ENCODE measurements at places on chromosomes 1 and 21. TPM values are rescaled to one million over a fixed set of nuclear protein-coding genes. Genes with fewer than 3 reads are reported as not detected.

DNA sequence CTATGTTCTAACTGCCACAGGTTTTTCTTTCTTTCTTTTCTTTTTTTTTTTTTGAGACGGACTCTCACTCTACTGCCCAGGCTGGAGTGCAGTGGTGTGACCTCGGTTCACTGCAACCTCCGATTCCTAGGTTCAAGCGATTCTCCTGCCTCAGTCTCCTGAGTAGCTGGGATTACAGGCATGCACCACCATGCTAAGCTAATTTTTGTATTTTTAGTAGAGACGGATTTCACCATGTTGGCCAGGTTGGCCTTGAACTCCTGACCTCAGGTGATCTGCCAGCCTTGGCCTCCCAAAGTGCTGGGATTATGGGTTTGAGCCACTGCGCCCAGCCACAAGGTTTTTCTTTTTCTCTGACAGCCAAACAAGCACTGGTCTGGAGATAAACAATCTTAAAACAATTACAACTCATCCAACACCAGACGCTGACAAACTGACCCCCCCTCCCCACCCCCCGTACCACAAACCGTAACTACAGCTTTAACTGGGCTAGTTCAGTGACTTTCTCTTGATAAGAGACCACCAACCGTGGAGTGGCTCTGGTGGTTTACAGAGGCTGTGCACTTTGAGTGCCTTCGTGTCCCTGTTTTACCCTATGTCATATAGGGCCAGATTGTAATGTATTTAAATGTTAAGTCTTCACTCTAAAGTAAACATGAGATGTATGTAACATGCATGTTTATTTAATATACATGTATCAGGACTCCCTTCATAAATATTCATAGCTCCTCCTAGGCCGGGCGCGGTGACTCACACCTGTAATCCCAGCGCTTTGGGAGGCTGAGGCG, 19.5 kb upstream of the PUM1 start:
- no peak for DNase-seq

DNA sequence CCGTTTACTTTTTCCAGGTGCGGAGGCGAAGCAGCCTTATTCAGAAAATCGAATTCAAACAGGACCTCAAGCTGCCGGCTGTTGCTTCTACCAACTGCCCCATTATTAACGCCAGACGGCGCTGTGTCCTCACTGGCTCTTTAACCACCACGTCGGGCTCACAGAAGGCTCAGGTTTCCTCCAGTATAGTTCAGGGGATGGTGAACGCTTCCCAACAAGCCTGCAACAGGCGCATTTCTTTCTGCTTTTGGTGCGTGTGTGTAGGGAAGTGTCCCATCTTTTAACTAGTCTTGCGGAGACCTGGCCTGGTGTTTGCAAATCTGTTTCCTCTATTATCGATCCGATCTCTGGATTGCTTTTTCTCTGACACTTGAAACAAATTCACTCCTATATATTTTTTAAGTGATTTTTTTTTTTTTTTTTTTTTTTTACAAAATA, 791 bp upstream of the STUM start:
- DNase-seq = peak; percentile 95

GRCh38 chr1:236860101-236860500, 65.0 kb downstream of the MTR start:
- DNase-seq = no peak

GRCh38 chr1:220370041-220370700, 97.9 kb upstream of the RAB3GAP2 start:
- no peak for DNase-seq

S100A12 gene
- 2.0 TPM for total RNA-seq

DNA sequence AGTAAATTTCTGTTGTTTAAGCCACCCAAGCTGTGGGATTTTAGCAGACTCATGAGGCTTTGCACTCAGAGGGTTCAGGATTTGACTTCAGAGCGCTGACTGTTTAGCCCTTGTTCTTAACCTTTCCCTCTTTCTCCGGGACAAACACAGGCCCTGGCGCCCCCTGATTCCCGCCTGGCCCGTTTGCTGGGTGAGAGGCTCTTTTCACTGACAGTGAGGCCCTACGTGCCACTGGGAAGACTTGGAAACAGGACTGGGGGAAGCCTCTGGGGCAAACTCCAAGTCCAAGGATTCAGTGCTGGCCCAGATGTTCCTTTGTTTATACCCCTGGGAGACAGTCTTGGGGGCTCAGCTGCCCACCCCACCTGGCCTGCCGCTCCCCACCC, 11.7 kb upstream of the TRIM63 start:
- no peak for DNase-seq

ANKRD65 gene
- total RNA-seq = 7.7 TPM

FMO5 gene
- 41.9 TPM for total RNA-seq

MRPL39 gene
- 20.7 TPM for total RNA-seq

OR2M4 gene
- total RNA-seq = not detected

DNA sequence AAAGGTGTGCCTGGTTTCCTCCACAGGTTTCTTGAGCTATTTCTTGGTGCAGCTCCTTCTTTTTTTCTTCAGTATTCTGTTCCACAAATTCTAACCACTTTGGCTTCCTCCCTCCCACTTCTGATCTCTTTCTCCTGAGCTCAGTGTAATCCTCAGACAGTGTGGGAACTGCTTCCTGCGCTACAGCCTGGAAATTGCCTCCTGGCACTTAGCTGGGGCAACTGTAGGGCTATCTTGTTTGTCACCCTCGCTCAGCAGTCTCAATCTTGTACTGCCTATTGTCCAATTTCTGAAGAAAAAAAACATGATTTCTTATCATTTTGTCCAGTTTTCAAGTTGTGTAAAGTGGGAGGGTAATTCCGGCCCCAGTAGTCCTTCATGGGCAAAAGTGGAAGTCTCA, 24.0 kb upstream of the GALNT2 start:
- DNase-seq = no peak

DNA sequence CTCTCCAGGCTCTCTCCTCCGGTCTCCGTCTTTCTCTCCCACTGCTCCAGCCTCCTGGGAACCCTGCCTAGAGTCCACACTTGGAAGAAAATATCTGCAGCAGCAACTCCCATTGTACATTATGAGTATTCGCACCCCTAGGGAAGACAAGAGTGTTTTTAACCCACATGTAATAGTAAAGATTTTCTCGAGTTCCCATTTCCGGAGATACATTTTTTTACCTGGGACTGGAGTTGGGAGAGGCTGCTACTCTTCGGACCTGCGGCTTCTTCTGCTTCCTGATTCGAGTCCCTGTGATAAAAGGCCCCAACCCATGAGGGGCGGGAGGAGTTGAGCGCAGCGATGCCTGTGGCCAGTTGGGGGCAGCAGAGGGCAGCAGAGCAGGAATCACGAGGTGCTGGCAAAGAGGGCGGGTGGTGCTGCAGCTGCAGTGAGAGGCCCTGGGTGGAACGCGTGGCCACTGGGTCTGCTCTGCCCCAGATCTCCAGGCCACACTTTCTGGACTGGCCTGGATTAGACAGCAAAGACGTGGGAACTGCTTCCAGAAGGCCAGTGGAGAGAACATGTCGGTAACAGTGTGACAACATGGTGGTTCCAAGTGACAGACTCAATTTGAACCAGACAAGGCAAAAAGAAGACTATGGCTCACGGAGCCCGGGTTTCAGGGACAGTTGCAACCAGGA, 221.0 kb upstream of the CSF3R start:
- peak; percentile 88 for DNase-seq

- no peak for DNase-seq
Observed at GRCh38 chr1:100360790-100361510, 8.6 kb downstream of the CDC14A start.

DNA sequence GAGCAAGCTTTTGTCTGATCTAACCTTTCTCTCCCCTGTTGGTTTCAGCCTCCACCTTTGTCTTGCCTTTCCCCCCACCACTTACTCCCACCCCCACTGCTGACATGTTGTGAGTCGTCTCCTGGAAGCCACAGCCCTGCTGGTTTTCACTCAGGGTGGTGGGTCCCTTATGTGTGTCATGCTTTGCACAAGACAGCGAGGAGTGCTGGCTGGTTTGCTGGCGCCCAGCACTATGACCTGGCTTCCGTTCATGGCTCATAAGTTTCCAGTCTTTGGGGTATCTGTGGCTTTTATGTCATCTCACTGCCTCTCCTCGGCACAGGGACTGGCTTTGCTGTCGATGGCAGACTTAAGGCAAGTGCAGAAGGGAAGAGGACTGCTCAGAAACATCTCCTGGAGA, 177.7 kb downstream of the KIF26B start:
- DNase-seq = no peak

- peak; percentile 53 for DNase-seq
Observed at GRCh38 chr1:157112186-157112867, 12.7 kb upstream of the ETV3L start.

- peak; percentile 76 for DNase-seq
Observed at GRCh38 chr1:19918057-19918456, 5.4 kb downstream of the PLA2G2E start.

DNA sequence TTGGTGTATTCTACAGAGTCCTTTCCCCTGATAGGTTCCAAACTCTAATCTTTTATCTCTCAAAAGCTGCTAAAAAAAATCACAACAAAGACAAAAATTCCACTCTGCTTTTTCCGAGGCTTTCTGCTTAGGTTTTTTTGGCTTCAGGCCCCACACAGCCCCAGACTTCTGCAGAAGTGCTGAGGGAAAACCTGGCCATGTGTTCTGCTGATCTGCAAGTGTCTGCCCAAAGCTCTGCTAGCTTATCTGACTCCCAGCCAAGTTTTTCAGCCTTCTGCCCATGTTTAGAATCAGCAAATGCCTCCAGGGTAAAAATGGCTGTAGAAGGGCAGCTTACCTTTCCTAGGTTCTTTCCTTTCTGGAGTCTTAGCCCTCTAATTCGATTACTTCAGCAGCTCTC, 28.4 kb downstream of the DISP3 start:
- peak; percentile 26 for DNase-seq

DNA sequence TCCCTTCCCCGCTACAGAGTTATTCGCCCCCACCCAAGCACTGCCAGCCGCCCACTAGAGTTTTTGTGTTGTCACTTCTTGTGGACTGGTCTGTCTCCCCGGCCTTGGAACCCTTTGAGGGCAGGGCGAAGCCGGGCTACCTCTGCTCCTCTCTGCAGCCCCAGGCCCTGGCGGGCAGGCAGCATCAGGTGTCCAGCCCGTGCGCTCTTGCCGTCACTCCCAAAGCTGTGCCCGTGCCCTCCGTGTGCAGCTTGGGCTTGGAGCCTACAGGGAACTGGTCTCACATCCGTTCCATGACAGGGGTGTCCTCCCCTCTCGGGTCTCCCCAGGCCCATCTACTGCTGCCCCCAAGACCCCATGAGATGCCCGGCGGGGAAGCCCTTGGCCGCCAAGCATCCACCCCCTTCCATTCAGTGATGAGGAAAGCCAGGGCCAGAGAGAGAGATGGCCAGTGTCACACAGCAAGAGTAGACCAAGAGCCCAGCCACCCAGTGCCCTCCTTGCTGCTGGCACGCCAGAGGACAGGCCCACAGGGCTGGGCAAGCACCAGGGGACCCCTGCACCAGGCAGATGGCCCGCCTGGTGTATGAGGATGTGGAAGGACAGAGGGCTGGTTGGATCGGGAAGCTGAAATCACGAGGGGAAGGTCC, 15.3 kb upstream of the LDLRAP1 start:
- no peak for DNase-seq

GRCh38 chr1:186899577-186899976, 70.8 kb downstream of the PLA2G4A start:
- no peak for DNase-seq

LAMB3 gene
- total RNA-seq = 111 TPM

GRCh38 chr1:76006234-76006633, 68.3 kb upstream of the ST6GALNAC3 start:
- DNase-seq = no peak

GBP7 gene
- total RNA-seq = not detected

DNA sequence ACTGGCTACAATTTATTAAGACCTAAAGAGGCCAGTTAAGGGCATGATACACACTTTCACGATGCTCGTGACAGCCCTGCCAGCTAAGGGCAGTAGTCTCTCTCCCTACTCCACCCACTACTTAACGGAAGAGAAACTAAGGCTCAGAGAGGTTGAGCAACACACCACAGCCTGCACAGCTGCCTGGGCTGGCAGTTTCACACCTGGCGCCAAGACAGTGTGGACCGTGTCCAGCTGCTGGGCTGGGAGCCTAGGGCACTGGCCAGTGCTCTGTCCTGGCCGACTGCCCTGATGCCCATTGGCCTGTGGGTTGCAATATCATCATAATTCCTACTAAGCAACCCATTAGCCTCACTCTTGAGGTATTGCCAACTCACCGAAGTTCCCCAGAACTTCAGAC, 27.6 kb downstream of the TENT5C start:
- no peak for DNase-seq

DNA sequence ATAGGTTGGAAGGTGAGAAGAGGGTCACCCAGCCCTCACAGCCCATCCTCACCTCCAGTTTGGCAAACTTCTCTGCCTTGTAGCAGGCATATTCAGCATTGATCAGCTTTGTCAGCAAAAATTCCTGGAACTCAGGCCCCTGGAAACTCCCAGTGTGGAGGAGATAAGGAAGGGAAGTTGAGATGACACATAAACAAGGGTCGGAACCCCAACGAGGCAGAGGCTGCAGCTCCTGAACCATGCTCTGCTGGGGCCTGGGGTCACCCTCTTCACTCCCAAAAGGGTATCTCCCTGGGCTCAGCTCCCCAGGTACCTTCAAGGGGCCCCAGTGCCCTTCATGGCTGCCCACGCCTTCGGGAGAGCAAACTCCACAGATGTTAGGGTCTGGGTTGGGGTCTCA, 60.4 kb downstream of the RAP1GAP start:
- no peak for DNase-seq

DNA sequence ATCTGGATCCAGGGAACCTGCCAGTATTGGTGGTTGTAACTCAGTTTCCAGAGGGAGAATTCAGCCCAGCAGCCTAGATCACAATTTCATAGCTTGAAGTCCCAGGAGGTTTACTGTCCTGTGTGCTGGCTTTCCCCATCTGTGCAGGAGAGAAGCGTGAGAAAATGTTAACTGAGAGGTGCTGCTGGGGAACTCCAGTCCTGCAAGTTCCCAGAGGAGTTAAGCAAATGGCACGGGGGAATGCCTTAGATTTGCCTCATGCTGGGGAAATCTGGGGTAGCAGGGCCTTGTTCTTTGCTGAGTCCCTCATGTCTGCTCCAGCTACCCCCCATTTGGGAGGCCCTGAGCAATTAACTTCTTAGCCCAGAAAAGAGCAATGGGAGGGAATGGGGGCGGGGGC, 25.1 kb upstream of the SLAMF6 start:
- no peak for DNase-seq

DNA sequence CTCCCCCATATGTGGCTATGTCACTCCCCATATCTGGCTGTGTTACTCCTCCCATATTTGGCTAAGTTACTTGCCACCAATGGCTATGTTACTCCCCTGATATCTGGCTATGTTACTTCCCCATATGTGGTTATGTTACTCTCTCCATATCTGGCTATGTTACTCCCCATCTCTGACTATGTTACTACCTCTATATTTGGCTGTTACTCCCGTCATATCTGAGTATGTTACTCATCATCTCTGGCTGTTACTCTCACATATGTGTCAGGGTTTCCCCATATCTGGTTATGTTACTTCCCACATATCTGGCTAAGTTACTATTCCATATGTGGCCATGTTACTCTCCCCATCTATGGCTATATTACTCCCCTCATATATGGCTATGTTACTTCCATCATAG, 50.3 kb upstream of the MAP10 start:
- DNase-seq = no peak

DNA sequence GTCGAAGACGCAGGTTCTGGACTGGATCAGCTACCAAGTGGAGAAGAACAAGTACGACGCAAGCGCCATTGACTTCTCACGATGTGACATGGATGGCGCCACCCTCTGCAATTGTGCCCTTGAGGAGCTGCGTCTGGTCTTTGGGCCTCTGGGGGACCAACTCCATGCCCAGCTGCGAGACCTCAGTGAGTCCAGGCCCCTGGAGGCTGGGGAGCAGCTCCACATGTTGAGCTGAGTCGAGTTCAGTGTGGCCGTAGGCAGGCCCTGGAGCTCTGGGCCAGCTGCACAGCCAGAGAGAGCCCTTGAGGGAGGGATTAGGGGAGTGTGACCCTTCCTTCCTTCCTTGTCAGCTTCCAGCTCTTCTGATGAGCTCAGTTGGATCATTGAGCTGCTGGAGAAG, 1.6 kb downstream of the ELF3 start:
- DNase-seq = no peak
